Right atrium auricular region (tissue), 2 donors: ENCODE measurements at places on chromosomes 16 and 17.

DNA sequence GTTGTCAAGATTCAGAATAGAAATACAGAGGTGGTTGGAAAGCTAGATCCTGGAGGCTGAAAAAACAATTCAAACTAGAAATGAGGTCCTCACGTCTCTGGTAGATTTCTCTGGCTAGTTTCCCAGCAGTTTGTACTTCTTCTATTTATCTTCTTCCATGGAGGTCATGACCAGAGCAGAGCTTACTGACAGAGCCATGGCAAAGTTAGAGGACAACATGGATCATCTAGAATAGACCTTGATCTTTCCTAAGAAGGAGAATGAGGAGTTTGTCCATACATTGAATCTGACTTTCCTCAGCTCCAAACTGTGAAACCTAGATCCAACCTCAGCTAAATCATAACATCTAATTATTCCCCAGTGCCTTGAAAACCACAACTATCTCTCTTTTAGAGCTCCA is 900.8 kb upstream of the GOT2 start:
- no peak for DNase-seq

DNA sequence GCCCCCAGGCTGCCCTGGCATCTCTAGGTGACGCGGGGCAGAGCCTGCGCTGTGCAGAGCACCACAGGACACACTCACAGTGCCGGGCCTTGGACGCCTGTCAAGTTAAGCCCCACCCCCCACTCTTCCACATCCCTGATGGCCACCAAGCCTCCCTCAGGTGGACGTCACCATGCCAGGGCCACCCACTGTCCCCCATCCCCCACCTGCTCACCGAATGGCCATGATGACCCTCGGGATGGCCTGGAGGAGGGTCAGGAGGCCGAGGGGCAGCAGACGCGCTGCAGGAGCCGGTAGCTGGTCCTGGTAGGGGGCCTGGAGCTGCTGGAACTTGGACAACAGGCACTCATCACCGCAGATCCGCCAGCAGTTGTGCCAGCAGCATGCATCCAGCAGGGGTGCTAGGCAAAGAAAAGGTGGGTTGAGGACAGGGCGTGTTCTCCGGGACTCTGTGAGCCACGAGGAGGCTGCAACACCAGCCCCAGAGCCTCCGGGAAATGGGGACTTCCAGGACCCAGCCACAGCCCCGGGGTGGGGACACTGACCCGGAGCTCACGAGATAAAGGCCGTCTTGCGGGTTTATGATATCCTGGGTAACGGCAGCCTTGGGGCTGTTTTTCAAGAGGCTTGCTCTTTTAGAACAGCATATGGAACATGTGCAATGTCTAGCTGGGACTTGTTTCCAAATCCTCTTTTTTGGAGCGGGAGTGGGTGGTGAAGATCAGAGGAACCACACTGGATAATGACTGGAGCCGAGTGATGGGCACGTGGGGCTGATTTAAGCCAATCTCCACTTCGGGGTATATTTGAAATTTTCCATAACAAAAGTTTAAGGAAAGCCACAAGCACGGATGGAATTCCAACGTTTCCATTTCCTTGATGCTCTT is 11.4 kb downstream of the C16orf95 start:
- no peak for DNase-seq

- no peak for DNase-seq
Observed at GRCh38 chr16:53859995-53860540, 156.1 kb downstream of the FTO start.

DNA sequence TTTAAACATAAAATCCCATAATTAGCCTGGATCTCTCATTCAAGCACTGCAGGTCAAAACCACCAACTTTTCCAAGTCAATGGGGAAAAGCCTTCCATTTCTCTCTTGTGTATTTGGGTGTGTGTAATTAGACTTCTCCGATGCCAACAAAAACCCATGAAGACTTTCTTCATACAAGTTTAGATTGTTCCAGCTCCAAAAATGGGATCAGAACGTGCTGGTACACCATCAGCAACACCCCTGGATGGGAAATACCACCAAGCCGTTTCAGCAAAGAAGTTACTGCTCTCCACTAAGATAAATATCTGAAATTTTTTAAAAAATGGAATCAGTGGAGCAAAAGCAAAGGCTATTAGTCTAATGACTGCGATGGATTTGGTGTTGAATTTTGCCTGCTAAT is 837.3 kb upstream of the SOX9 start:
- DNase-seq: no peak

DNA sequence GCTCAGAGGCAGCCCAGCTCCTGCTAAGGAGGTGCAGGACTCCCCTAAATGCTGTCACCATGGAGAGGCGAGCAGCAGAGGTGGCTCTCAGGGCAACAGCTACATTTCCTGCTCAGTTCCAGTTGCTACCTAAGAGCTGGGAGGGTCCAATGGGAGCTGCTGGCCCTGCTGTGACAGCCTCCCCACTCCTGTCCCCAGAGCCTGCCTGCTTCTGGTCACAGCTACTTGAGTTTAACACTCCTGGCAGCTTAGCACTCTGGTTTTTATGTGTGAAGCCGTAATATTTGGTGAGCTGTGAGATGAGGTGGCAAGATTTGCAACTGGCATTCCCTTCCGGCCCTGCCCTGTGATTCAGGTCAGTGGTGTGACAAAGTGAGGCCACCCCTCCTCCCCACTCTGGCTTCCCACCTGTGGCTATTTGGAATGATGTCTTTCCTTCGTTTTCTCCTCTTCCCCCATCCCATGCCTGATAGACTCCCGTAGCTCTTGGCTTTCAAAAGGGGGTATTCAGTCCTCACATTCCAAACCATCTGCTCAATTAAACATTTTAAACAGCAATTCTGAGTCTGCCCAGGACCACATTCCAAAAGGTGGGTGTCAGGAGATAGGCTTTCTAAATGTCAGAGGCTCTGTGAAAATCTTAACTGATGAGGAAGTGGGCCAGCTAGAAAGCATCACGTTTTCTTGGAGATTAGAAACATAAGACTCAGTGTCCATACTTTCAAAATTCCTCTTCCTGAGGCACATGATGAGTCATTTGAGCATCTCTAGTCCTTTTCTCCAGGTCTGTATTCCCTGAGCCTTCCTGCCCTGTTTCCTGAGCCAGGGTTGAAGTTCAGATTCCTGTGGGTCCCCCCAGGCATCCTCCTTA is 42.6 kb upstream of the SKAP1 start:
- no peak for DNase-seq

DNA sequence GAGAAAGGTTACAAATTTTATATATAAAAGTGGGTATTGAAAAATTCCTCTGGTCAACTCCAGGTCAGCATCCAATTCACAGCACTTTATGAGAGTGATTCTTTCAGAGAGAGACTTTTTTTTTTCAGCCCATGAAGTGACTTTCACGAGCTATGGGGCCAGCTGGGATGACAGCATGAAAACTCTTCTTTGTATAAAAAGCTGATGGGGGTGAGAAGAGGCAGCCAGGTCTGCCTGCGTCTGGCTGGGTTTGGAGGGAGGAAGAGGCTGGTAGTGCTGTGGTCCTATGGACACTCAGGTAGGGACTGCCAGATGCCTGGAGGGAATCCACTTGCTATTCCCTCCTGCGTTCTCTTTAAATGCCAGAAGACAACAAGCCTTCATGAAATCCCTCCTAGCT is 250.6 kb downstream of the UTP18 start:
- no peak for DNase-seq

GRCh38 chr17:8108972-8109660 is 9.2 kb downstream of the ALOXE3 start:
- no peak for DNase-seq

DNA sequence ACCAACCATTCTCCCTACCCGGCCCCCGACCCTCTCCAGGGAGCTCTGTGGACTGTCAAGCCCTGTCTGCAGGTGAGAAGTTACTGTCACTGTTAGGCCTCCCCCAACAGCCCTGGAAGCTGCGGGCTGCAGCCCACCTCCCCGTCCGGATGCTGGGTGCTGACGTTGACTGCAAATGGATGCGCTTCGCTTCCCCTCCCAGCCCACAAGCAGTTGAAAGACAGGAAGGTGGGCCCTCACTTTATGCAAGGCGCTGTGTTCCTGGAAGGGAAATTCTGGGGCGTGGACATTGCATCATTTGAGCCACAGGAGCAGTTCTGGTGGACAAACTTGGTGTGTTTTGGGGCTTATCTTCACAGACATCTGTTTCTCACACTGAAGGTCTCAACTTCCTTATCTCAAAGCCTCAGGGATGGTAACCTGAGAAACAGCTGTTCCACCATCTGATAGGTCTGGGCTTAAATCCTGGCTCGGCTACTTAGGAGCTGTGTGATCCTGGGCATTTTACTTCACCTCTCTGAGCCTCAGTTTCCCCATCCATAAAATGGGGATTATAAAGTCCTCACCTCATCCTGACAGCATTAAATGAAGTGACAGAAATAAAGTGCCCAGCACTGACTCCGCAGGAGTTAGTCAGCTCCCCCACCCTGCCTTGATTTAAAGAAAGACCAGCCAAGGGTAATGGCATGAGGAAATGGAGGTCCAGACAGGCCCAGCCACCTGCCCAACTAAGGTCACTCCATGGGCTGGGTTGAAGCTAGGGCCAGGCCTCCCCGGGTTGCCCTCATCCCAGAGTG is 4.6 kb upstream of the DRC7 start:
- no peak for DNase-seq

GRCh38 chr16:12484972-12485371 is 318.7 kb downstream of the CPPED1 start:
- no peak for DNase-seq
